ENCODE measurements at places on chromosomes 3 and 15. TPM values are rescaled to one million over a fixed set of nuclear protein-coding genes. Genes with fewer than 3 reads are reported as not detected.

Gene HHATL
- not detected for total RNA-seq

Gene PLA2G4D
- not detected for total RNA-seq

Gene CADM2
- total RNA-seq, result not detected

Gene IL5RA
- not detected for total RNA-seq

Gene ERC2
- total RNA-seq, result 0.33 TPM

Gene GOLGA6A
- not detected for total RNA-seq

Gene MEX3B
- 0.83 TPM for total RNA-seq
